ENCODE measurements at places on chromosomes 7 and 10.
A peak's percentile ranks its signal among the peaks of the same experiment; 100 is the strongest.

DNA sequence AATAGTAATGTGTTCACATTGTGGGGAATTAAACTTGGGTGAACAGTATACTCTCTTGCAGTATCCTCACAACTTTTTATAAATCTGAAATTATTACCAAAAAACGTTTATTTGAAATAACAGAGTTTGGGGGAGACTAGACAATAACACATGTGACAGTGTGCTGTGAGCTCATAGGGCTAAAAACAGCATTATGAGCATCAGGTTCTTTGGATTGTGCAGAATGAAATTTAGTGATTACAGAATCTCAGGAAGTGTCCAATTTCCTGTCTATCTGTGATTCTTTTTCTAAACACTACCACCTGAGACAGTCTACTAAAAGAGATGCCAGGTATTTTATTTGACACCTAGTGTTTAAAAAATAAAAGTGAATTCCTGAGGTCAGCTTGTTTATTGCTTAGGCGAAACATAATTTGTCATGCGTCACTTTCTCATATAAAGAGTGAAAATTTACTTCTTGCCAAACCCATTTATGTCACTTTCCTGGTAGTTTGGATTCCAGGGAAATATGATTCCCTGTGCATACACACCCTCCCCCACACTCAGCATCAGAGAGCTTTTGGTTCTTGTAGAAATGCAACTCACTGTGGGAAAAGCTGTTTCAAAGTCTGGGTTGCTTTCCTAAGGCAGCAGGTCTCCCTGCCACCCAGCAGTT lies 71.2 kb downstream of the AOAH start:
- DNase-seq, result no peak

DNA sequence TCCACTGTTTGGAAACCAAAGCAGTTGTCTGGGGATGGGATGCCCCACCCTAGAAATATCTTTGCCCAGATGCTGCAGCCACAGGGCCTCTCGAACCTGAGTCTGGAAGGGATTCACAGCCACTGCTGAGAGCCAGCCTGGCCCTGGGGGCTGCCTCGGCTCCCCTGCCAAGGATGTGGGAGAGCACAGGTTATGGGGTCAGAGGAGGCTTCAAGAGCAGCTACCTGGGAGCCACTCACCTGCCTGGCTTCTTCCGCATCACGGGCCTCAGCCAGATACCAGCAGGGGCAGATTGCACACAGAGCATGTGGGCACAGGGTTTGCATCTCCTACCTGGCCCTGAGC lies 5.4 kb upstream of the PWWP2B start:
- no peak for DNase-seq

DNA sequence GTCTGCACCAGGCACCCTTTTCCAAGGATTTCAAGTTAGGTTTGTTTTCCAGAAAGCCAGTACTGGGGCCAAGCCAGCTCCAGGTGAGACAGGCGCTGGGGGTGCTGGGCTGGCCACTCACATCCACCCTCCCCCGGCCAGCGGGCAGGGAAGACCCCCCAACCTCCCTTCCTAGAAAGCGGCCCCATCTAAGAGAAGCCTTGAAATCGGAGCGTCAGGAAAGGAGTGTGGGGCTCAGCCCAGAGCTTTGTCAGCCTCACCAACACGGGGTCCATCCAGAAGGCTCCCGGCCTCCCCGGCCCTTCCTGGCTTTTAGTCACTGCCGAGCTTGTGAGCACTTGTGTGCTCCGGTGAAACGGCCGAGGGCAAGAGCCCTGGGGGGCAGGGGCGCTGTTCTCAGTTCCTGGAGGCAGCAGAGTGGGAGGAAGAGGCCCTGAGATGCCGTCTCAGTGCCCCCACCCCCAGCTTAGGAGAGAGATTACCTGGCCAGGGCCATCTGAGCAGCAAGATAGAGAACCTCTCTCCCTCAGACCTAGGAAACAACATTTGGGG lies 39.6 kb downstream of the PDGFA start:
- DNase-seq, result no peak

- DNase-seq, result no peak
These were observed 26.2 kb upstream of the ZNF862 start for GRCh38 chr7:149811831-149812490.

DNA sequence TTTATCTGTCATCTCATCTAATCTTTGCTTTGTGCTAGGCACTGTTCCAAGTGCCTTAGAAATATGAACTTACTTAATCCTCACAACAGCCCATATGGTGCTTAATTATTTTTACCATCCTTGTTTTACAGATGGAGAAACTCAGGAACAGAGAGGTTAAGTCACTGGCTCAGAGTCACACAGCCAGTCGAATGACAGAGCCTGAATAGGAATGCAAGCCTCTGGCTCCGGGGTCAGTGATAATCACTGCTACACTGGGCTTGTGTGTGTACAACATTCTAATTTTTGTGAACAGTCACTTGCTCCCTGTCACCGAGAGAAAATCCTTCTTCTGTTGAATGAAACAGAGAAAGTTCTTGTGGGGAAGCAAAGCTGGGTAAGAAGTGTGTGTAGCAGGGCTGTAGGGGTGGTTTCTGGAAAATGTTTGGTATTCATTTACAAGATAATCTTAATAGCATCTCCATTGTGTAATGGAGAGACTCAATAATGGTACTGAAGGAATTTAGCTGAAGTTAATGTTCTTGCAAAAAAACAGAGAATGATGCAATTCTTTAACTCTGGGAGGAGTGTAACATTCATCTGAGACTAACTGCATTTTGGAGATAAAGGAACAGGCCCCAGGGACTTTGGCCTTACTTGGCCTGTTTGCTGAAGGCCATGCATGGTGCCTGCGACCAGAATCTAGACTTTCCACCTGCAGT lies 290.6 kb downstream of the FRMD4A start:
- DNase-seq, result no peak

DNA sequence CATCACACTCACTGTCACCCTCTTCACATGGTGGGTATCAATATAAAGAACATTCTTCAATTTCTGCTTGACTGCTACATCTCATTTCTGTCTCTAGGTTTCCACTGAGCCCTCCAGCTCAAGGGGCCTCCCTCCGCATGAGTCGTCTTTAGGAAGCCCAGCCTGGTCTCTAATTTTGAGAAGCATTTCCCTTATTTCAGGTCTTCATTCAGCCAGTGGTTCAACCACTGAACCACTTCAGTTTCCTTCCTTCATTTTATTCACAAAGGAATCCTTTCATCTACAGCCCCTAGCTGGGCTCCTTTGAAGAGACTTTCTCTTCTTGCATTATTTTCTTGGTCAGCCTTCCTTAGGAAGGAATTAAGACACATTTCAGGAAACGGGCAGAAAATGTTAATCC lies 257.4 kb downstream of the KCNMA1 start:
- no peak for DNase-seq

DNA sequence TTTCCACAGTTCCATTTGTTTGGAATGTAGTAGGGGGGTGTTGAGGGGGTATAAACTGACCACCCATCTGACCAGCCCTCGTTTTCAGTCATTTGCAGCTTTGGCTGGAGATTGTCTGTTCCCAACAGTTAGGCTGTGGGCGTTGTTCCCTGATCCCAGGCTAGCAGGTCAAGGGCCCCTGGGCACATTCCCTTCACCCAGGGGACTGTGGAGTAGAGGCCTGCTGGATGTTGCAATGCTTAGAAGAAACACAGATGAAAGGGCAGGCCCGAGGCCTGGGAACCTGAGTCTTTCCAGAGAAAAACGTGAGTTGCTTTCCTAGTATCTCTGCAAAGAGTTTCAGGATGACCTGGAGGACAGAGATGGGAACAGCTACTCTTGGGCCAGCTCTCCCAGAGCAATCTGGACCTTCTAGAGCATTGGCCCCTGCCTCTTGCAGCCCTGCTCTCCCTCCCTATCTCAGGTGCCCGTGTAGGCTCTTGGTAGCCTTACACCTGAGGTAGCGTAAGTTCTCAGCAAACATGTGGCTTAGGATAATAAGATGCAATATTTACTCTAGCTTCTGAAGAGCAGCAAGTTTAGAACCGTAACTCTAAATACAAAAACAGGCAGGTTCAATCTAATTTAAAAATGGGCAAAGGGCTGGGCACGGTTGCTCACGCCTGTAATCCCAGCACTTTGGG lies 99.4 kb upstream of the EFCAB10 start:
- no peak for DNase-seq

GRCh38 chr10:7027237-7027912 lies 383.5 kb downstream of the SFMBT2 start:
- no peak for DNase-seq

- peak; percentile 55 for DNase-seq
These were observed 12.6 kb upstream of the UBE2D1 start for GRCh38 chr10:58322072-58322834.

- no peak for DNase-seq
These were observed 413.9 kb downstream of the HGF start for GRCh38 chr7:81355911-81356310.

GRCh38 chr10:75244487-75245353 lies 9.0 kb upstream of the COMTD1 start:
- no peak for DNase-seq
